Stimulated activated CD4-positive, alpha-beta T cell treated with anti-CD3 and anti-CD28 coated beads, Interleukin-1b, Interleukin-23, amount 100 ng/mL, for 48 hours (primary cell): ENCODE measurements at places on chromosomes 16 and 17.

DNA sequence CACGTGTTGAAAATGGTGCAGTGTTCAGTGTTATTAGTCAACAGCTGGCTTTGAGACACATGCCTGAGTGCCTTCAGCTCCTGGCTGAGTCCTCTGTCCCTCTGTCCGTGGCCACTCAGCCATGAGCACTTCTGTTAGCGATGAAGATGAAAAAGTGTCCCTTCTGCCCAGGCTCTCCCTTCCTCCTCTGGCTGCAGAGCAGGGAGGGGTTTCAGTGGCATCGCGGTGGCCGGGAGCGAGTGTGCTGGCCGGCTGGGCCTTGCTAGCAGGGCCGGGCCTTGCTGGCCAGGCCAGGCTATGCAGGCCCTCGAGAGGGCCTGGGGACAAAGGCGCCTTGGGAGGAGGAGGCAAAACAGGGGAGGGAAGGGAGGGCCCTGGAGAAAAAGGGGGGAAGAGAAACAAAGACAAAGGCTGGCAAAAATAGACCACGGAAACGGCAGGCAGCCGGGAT is 47.7 kb downstream of the CMIP start:
- no peak for DNase-seq

- DNase-seq, result no peak
Measured at GRCh38 chr17:73940511-73940910, 263.0 kb upstream of the RPL38 start.

DNA sequence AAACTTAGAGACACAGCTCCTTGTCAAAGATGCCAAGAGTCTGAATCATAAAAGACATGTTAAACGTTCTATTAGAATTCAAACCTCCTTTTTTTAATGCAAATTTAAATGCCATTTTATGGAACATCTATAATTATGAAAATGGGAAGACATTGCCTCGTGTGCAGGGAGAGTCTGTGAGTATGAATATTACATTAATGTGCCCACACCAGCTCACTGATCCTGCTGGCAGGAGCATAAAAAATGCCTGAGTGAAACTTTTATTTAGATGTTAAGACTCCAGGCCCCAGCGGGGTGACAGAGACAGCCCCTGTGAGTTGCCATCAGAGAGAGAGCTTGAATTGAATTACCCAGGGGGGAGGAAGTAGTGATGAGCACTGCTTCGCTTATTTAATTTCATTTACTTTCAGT is 84.8 kb downstream of the SNX11 start:
- DNase-seq, result no peak

- no peak for DNase-seq
Measured at GRCh38 chr17:82023447-82024241, 539 bp downstream of the LRRC45 start.

DNA sequence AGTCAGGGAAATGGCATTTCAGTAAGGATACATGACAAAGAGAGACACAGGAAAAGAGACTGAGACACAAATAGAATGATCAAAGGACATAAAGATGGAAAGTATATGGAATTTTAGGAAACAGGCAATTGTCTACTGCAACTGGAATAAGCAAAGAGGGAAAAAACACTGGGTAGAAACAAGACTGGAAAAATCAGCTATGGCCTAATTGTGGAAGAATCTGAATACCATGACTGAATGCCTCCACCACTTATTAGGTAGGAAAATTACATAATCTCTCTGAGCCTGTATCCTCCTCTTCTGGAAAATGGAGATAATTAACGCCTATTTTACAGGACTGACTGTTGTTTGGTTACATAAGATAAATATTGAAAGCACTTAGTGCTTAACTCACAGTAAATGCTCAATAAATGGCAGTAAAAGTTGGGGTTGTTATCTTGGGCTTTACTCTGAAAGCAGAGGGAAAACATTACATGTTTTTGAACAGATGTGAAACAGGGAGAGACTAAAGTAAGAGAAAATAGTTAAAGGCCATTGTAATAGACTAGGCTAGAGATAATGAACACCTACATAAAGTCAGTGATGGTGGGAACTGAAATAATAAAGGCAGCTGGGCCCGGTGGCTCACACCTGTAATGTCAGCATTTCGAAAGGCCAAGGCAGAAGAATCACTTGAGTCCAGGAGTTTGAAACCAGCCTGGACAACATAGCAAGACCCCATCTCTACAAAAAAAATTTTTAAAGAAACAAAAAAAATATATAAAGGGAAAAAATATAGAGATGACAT is 63.5 kb upstream of the C17orf78 start:
- no peak for DNase-seq

DNA sequence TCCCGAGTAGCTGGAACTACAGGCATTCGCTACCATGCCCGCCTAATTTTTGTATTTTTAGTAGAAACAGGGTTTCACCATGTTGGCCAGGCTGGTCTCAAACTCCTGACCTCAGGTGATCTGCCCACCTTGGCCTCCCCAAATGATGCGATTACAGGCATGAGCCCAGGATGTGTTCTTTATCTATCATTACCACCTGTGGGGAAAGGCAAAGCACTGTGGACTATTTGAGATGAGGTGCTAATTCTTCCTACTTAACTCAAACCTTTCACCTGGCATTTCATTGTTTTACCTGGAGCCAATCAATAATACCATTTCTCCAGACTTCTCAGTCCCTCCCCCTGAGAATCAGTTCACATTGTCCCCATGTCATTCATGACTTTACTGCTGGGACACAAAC is 20.4 kb upstream of the PPM1D start:
- DNase-seq, result no peak

DNA sequence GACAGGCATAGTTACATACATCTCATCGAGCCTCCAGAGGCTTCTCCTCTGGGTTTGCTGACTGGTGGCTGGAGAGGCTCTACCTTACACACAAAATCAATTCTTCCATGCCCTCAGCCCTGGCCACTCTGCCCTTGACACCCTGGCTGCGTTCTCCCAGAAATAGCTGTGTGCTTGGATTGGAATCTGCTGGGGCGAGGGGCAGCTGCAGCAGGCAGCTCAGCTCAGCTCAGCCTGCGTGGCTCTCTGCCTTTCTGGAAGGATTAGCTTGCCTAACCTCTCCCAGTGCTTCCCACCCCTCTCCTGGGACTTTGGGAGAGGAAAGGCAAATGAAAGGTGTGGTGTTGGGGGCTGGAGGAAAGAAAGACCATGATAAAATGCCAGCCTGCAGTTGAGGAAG is 216.1 kb downstream of the ENGASE start:
- DNase-seq, result no peak

- peak; percentile 39 for DNase-seq
Measured at GRCh38 chr16:87076950-87077749, 240.0 kb downstream of the C16orf95 start.

DNA sequence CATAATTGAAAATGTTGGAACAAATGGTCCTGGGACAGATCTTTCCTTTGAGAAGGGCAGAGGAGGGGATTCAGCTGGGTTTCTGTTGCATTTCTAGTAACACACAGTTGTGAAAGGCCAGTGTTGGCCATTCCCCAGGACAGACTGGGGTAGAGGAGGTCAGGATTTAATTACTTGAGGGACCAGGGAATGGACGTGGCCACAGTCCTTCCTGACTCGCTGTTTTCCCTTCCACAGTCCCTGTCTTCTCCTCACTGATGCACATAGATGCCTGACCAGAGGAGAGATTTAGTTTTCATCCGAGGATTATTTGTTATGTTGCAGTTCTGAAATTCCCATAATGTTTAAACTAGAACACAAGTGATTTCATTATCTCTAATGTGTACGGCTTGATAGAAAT is 25.2 kb upstream of the HEATR6 start:
- DNase-seq, result no peak
